ENCODE measurements at places on chromosomes 6 and 20.
A peak's percentile ranks its signal among the peaks of the same experiment; 100 is the strongest.

DNA sequence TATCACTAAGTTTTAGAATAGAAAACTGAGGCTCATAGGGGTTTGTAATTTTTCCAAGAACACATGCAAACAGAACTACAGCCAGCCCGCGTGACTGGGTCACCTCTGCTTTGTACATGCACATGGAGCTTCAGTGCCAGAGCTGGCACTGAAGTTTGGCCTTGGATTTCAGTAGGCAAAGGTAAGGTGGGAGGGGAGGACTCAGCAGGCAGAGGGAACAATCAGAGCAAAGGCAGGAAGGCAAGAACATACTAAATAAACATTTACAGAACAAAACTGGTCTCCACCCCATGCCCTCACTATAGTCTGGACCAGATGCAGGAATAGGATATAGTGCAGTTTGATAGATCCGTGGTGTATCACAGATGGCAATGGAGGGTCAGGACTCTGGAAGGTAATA is 13.6 kb upstream of the ABRACL start:
- DNase-seq: no peak

GRCh38 chr6:80607811-80608391 is 501.4 kb downstream of the BCKDHB start:
- DNase-seq: no peak

DNA sequence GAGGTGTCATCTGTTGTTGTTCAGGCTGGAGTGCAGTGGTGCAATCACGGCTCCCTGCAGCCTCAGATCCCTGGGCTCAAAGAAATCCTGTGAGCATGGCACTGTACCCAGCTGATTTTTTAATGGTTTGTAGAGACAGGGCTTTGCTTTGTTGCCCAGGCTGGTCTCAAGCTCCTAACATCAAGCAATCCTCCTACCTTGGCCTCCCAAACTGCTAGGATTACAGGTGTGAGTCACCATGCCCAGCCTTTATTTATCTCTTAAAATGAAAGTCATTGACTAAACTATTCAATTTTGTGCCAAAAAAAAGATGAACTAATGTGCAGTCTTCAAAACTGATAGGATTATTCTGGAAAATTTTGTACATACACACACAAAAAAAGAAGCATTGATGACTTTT is 38.8 kb upstream of the UNC93A start:
- no peak for DNase-seq

- DNase-seq: no peak
Observed at GRCh38 chr20:48163505-48163904, 378.2 kb upstream of the SULF2 start.

DNA sequence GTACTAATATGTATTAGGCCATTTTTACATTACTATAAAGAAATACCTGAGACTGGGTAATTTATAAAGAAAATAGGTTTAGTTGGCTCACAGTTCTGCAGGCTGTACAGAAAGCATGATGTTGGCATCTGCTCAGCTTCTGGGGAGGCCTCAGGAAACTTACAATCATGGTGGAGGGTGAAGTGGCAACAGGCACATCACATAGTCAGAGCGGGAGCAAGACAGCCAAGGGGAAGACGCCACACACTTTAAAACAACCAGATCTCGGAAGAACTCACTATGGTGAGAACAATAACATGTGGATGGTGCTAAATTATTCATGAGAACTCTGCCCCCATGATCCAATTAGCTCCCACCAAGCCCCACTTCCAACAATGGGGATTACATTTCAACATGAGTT is 41.3 kb upstream of the CEP162 start:
- DNase-seq: no peak

DNA sequence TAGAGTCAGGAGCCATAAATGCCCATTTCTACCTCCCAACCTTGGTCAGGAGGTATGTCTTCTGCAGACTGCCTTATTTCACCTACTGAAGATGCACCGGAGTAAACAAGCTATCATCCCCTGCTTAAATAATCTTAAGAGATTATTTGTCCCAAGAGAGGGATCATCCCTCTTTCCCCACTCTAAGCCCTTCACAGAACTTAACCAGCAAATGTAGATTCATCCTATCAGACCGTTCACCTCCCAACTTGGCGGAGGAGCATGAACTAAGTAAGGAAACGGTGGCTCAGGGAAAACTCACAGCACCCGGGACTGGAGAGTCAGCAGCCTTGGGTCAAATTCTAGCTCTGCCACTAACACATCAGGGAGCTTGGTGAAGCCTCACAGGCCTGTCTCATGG is 115.3 kb downstream of the TRERF1 start:
- no peak for DNase-seq

DNA sequence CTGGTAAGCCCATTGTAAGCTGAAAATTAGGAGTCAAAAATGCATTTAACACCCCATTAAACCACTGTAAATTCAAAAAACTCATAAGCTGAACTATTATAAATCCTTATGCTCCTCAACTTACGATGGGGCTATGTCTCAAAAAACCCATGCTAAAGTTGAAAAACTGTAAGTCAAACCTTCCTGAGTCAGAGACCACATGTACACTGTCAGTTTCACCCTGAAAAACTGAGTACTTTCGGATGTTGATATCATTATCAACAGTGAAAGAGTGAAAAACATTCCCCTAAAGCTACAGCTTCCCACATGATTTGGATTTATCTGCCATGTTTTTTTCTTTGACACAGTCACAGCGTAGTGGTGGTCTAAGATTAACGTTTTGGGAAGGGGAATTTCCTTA is 14.2 kb downstream of the RAB23 start:
- no peak for DNase-seq

DNA sequence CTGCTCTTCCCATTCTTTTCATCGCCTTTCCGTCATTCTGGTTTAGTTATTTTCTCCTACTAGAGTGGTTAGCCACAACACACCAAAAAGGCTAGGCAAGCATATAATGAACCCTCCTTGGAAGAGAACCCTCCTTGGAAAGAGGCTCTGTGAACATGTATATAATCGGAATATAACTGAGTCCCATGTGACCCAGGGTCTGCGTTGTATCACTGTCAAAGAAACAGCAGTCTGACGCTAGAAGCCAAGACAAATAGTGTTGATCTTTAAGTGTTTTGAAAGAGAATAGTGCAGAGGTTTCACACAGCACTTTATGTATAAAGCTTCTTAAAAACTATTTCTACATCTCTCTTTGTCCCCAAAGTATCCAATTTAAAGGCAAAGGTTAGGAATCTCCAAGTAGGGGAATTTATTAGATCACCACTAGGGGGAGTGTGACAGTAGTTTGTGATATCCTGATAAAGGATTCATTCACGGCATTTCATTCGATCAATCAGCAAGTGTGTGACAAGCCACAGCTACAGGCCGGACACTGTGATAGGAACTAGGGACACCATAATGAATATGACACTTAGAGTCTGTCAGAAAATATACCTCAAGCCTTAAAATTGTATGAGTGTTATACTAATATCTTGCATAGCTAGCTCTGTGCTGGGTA is 395.3 kb downstream of the CD109 start:
- peak; percentile 44 for DNase-seq

DNA sequence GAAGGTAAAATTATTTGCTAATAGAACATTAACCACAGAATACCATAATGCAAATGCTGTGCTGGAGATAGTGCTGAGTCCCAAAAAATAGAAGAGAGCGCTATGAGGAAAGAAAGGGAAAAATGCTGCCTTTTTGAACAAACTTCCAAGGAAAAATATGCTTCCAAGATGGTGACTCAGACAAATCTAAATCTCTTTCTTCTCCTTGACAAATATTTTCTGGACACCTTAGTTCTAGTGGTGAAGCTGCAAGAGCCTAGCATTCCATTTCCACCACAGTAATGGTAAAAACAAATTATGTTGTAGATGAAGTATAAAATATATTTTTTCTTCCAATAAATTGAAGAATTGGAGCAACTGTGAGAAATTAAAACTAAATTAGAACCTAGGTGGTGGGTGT is 155.6 kb upstream of the TBX18 start:
- DNase-seq: no peak

GRCh38 chr20:40943591-40943990 is 85.0 kb upstream of the TOP1 start:
- DNase-seq: no peak

- DNase-seq: no peak
Observed at GRCh38 chr6:169983651-169984050, 232.2 kb downstream of the ERMARD start.

Measured in globus pallidus (tissue), 1 donor.